ENCODE measurements at places on chromosomes 5 and 9.

DNA sequence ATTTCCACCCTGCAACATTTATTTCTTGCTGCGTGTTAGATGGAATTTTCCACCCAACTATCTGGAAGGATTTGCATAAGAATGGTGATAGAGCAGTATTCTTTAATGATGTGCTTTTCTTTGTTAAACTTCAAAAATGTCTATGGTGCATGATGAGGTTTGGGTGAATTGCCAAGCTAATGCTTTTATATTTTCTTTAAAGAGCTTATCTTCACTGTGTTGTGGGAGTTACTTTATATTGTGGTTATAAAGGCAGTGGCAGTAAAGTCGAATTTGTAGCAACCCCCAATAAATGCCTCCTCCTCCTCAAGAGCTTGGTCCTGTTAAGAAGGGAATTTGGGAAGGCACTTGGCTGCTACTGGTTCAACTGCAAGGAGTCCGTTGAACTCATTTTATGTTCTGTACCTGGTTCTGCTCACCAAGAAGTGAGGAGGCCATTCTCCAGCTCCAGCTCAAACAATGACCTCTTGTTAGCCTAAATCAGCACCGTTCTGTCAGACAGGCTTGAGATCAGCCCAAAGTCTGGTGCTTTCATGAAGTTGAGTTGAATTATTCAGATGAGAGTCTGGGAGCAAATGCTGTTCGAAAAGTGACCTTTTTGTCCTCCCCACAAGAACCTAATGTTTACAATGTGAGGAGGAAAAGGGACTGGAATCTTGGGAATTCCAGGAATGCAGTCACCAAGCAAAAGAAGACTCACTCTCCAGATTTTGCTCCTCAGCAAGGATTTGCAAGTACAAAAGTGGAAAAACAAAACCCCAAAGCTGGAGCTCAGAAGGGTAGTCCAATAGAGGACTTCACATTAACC, 217.0 kb downstream of the TMEM38B start:
- no peak for DNase-seq

- no peak for DNase-seq
Measured at GRCh38 chr5:19608444-19609002, 379.5 kb downstream of the CDH18 start.

- DNase-seq = no peak
Measured at GRCh38 chr5:63314551-63314950, 647.7 kb downstream of the HTR1A start.

DNA sequence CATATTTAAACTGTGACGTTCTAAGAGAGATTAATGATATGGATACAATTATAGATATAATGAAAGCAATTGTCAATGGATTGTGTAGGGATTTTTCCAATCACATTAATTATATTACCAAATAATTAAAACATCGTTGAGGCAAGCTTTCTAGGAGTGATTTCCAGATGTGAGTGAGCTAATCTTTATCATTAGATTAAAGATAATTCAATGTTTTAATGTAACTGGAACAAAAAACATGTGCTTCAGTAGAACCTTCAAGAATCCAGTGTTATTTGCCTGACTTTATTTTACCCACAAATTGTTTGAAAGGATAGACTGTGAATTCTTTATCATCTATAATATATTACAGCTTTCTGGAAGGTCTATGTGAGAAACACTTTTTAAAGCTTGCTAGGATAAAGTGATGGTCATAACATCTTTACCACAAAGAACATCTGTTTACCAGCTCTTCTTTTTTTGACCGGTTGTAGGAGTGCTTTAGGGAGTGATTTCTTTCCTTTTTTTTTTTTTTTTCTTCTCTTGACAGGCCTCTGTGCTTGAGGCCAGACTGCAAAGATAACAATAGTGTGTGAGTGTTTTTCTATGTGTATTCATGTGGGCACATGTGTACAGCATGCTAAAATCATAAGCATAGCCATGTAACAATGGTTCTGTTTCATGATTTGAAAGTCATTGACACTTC, 35.0 kb downstream of the SNCAIP start:
- DNase-seq = no peak

- DNase-seq = no peak
Measured at GRCh38 chr5:62299600-62299999, 6.4 kb upstream of the KIF2A start.

DNA sequence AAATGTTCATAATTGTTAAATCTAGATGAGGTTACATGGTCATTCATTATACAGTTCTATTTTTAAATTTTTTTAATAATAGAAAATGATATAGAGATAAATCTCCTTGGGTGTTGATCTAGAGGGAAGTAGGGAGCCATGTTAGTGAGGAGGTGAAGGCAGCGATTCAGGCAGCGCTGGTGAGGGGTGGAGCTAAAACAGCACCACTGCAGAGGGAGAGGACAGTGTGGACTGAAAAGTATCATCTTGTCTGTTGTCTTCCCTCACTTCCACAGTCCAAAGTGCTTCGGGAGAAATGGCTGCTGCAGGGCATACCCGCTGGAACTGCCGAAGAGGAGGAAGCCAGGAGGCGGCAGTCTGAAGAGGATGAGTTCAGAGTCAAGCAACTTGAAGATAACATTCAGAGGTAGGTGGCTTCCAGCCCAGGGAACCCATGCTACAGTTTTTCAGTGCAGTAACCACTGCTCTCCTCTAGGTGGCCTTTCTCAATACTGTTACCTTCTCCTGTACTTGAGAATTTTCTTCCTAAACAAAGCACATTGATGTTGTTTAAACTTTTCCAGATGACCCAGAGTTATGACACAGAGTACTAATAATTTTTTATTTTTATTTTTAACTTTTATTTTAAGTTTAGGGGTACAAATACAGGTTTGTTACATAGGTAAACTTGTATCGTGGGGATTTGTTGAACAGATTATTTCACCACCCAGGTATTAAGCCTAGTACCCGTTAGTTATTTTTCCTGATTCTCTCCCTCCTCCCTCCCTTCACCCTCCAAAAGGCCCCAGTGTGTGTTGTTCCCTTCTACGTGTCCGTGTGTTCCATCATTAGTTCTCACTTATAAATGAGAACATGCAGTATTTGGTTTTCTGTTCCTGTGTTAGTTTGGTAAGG, 100.5 kb downstream of the PALM2AKAP2 start:
- no peak for DNase-seq

DNA sequence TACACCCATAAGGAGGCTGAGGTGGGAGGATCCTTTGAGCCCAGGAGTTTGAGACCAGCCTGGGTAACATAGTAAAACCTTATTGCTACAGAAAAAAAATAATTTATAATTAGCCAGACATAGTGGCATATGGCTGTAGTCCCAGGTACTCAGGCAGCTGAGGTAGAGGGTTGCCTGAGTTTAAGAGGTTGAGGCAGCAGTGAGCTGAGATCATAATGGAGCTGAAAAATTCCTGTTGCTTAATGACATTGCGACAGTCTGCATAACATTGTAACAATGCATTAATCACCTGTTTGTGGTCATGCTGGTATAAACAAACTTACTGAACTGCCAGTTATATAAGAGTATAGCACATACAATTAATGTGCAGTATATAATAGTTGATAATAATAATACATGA, 214.2 kb downstream of the TRIM32 start:
- no peak for DNase-seq

- no peak for DNase-seq
Measured at GRCh38 chr9:122814545-122814944, 13.8 kb downstream of the PDCL start.

- no peak for DNase-seq
Measured at GRCh38 chr9:3894772-3895171, 369.0 kb upstream of the RFX3 start.

DNA sequence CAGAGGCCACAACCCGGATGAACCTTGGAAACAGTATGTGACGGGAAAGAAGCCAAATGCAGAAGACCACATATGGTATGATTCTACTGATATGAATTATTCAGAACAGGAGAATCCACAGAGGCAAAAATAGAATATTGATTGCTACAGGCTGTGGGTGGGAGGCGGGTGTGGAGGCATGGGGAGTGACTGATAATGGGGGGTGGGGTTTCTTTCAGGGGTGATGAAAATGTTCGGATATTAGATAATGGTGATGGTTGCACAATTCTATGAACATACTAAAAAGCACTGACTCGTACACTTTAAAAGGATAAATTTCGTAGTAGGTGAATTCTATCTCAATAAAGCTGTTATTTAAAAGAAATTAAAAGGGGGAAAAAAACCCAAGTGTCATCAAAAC, 10.7 kb downstream of the IL4 start:
- DNase-seq = no peak

DNA sequence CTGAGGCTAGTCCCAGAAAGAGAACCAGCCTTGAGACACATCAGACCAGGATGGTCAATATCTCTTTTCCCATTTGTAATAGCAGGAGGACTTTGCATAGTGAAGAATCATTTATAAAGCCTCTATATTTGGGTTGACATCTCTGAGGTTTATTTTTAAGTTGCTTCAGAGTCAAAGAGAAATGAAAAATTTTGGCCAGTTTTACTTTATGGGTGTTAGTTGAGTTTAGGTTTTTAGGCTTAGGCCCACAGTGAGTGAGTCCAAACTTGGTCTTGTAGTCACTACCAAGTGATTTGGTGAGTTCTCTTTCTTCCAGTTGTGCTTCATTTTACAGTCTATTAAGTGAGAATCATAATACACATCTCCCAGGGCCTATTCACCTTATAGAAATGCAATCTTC, 5.3 kb upstream of the MEF2C start:
- DNase-seq = no peak

GRCh38 chr5:431001-431710, 11.8 kb upstream of the EXOC3 start:
- no peak for DNase-seq

- no peak for DNase-seq
Measured at GRCh38 chr5:124752854-124753720, 6.6 kb upstream of the ZNF608 start.

DNA sequence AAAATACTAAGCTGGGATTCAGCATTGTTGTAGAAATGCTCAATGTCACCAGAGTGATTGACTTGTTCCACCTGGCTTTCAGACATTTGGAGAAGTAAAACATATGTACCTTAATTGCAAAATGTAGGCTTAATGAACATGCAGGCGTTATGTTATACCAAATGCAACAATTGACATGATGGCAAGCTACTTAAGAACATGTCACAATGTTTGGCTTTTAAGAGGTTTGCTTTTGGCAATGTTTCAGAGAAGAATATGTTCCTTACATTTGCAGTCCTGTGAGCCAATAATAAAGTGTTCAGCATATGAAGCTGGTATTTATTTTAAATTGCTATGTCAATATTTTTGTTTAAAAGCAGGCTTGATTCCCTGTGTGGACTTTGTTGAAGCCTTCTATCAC, 111.7 kb upstream of the NUDT12 start:
- DNase-seq = no peak

GRCh38 chr5:34412736-34413135, 243.4 kb upstream of the RAI14 start:
- DNase-seq = no peak

GRCh38 chr9:20217596-20217995, 404.7 kb downstream of the MLLT3 start:
- DNase-seq = no peak

DNA sequence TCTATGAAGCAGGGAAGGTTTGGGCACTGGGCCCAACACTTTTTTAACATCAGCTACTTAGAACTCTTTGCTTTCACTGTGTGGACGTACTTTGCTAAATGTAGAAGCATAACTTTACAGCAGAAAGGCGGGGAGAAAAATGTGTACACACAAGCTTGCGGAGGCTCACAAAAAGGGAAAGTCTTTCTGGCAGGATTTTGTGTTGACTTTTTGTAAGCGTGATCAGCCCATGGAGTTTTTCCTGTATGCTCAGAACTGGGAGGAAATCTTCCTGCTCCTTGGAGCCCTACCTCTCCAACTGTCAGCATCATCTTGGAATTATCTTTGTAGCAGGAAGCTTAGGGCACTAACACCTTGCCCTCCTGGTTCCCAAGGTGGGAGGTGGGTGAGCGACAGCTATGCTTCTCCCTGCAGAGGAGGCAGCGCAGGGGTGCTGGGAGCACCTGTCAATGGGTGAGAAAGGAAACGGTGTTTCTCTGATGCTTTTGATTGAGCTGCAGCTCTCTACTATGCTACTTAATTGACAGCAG, 321.9 kb downstream of the GADD45G start:
- DNase-seq = no peak

DNA sequence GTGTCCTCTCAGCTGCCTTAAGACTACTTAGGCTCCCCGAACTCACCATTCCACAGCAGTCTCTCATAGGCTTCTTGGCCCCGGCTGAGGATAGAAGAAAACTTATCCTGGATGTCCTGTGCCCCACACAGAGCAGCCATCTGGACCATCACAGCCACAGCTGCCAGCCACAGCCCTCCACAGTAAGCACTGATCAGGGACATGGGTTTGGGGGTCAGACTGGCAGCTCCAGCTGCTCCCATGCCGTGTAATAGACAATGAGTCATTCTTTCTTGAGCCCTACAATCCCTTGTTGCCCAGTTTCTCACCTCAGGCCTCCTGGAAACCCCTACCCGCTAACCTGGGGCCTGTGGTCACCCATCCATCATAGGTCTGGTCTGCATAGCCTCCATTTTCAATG, 5.7 kb downstream of the CREB3 start:
- DNase-seq = no peak

DNA sequence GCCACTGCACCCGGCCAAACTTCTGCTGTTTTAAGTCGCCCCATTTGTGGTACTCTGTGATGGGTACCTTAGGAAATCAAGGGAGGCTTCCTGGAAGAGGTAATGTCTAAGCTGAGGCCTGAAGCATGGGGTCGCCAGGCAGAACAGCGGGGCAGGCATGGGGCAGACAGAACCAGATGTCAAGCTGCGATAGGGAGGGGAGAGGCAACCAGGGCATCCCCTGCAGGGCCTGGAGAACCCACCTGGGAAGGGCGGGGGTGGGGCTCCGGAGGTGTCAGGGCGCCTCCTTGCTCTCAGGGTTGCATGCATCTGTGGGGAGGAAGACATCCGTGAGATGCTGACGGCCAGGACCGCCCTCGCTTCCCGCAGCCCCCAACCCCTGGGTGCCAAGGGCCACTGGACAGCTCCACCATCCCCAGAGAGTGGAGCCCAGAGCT, 2.8 kb downstream of the LCN15 start:
- DNase-seq = no peak

- no peak for DNase-seq
Measured at GRCh38 chr9:121774715-121775613, 123.5 kb downstream of the DAB2IP start.

- DNase-seq = peak; percentile 38
Measured at GRCh38 chr9:23962101-23962500, 136.1 kb upstream of the ELAVL2 start.

DNA sequence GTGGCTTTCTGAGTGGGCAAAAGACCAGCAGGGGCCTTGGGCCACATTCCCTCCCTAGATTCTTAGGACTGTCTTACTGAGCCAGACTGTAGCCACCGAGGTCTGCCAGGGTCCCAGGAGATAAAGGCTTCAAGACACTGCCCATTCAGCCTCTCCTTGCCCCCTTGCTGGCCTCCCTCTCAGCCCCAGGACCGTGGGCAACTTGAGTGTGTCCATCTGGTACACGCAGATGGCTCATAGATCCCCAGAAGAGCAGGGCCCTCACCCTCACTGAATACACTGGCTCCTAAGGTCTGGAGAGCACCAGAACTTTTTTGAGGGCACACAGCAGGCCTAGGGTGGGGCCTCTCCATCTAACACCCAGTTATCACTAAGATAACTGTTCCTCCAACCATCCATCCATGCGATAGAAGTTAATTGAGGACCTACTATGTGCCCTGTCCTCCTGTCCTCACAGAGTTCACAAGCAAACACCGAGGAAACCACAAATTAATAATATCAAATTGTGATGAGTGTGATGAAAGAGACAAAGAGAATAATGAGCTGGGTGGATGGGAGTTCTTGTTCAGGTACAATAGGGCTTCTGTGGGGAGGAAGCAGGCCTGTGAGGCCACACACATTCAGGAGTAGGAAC, 4.9 kb upstream of the PDGFRB start:
- no peak for DNase-seq

GRCh38 chr5:170483701-170484458, 19.9 kb upstream of the KCNIP1 start:
- DNase-seq = no peak

Measured in T1000 (cell line).